Kidney tubule cell (primary cell): ENCODE measurements at places on chromosomes 12 and 14.

- DNase-seq, result no peak
Measured at GRCh38 chr14:31889297-31889696, 187.8 kb upstream of the ARHGAP5 start.

GRCh38 chr14:79011091-79011919 is 841.1 kb downstream of the NRXN3 start:
- DNase-seq, result peak; percentile 81

GRCh38 chr14:21820631-21821030 is 147.0 kb upstream of the OR4E1 start:
- no peak for DNase-seq

- no peak for DNase-seq
Measured at GRCh38 chr12:121279071-121279375, 17.5 kb downstream of the CAMKK2 start.

- peak; percentile 94 for DNase-seq
Measured at GRCh38 chr14:69079188-69079742, 73.7 kb downstream of the DCAF5 start.

DNA sequence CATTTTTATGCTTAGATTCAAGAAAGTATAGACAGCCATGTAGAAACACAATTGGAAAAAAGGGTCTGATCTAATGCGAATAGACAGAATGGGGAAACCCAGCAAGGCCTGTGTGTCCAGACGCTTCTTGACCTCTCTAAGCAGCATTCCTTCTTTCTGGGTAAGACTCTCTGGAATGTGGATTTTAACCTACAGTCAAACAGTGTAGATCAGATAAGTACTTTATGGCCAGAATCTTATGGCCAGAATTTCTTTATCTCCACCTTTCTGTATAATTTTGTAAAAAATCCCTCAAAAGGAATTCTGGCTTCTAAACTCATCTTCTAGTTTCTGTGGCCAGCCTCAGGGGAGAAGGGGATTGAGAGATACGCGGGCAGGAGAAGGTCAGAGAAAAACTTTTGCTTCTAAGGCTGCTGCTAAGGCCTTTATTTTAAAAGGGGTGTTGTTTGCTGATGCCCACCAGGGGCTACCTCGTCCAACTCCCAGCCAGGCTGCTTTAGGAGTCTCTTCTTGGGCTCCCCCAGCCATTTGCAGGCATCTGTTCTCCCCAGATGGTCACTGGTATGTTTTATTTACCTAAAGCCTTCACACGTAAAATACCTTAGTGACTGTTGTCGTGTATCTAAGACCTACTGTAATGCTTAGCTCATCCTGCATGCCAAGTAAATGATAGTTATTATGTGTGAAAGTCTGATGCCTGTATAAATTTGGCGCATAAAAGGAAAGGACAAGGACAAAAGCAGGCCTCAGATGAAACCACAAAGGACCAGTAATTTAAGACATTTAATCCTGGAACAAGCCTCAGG is 68.4 kb downstream of the ANO6 start:
- peak; percentile 76 for DNase-seq

DNA sequence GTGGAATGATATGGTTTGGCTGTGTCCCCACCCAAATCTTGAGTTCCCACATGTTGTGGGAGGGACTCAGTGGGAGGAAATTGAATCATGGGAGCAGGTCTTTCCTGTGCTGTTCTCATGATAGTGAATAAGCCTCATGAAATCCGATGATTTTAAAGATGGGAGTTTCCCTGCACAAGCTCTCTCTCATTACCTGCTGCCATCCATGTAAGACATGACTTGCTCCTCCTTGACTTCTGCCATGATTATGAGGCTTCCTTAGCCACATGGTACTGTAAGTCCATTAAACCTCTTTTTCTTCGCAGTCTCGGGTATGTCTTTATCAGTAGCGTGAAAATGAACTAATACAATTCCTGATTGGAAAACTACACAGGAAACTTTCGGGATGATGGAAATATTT is 100.5 kb downstream of the TSHR start:
- DNase-seq, result no peak

- DNase-seq, result no peak
Measured at GRCh38 chr14:80477388-80478160, 266.3 kb upstream of the DIO2 start.

DNA sequence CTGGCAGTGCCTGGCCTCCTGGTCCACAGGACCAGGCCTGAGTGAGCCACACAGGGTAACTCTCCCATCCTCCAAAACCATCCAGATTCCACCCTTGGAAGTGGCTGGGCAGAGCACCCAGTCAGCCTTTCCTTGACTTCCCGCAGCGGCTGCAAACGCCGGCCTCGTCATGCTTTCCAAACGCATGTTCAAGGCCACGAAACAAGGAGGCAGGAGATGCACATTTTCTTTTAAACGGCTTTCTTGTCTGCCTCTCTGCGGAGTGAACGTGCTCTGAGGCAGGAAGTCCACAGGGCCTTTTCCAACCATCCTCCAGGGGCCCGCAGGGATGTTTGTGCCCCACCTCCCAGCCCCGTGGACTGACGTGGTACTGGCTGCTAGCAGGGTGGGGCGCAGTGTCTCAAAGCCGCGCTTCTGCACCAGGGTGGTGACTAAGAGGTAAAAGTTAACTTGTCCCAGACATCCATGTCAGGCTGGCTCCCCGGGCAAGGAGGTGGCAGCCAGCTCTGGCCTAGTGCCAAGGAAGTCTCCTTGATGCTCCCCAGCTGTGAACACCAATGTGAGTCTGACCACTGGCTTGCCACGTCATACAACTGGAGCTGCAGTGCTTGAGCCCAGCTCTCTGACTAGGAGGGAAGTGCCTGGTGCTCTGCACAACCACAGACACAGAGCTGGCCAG is 45.0 kb downstream of the KCNA5 start:
- DNase-seq, result peak; percentile 87

DNA sequence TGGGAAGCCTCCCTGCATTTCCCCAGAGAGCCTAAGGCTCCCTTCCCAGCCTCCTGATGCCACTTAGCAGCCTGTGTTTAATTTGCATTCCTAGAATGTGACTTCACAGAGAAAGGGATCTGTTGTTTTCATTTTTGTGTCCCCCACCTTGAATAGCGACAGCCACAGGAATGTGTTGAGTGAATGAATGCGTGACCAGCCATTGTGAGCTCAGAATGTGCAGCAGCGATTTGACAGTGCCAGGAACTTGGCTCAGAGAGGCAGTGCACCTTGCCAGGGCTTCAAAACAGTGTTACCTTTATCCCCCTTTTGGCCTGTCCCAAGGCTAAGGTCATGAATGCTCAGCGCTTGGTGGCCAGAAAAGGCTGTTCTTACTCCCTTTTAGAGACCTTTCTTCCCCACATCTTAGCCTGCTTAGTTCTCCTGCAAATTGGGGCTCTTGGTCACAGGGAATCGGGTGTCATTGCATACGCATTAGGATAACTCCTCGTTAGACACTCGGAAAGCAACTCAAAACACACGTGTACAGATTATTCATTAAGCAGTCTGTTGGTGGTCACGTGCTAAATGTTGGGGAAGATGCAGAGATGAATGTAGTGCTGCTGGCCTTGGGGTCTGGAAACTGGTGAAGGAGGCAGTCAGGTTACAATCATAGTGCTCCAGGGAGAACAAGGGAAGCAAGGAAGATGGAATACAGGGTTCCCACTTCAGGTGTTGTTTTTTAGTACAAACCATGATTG is 9.8 kb downstream of the NTF3 start:
- peak; percentile 94 for DNase-seq

GRCh38 chr12:88833641-88834116 is 253.4 kb upstream of the KITLG start:
- DNase-seq, result no peak

DNA sequence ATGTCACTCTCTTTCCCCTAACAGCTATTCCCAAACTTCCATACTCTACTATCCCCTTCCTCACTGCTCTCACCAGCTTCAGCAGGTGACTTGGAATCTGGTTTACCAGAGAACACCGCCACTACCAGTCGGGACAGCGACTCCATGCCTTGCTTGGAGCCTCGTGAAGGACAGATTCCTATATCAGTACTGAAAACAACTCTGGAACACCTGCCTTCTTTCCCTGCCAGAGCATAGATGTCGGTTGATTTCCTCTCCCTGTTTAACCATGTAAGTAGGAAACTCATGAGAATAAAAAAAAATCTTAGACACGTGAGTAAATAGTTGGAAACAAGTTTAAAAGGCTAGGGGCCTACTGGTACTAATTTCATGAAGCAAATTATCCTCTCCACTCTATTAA is 219.5 kb upstream of the ABCD2 start:
- no peak for DNase-seq

DNA sequence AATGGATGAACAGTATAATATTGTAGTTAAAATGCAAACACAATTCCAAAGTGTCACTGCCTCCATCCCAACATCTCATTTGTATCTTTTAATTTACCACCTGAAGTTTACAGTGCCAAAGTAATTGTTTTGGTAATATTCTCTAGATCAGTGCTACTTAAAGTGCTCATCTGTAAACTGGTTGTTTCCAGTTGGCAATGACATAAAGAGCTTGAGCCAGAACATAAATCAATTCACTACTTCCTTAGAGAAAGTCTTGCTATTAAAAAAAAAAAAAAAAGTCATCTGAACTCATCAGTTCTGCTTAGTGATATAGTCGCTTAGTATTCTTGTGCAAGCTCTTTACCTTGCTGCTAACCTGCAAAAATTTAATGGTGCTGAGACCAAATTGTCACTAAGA is 16.4 kb downstream of the PLCZ1 start:
- no peak for DNase-seq

DNA sequence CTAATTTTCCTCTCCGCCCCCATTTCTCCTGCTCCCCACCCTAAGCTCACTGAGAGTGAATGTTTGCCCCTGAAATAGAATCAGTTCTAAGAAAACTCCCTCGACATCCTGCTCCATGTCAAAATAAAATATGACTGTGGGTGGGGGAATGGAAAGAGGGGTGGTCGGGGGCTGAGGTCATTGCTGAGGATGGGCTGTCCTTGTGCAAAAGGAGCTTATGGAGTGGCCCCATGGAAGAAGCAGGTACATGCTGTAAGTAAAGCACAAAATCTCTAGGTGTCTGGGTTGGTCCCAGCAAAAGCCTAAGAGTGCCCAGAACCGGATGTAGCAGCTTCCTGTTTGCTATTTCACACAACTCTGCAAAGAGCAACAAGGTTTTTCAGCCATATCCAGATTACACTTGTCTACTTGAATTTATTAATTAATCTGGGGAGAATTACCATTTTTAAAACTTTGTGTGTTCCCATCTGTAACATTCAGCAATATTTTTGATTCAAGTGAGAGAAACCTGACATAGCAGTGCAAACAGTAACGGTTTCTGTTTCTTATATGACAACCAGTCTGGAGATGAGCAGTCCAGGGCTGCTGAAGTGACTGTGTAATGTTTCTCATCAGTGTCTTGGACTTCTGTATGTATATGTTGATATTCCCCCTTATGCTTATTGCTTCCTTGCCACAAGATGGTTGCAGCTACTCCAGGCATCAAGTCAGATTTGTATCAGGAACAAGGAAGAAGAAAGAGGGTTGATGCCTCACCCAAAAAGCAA is 40.4 kb upstream of the GZMB start:
- DNase-seq, result no peak

- DNase-seq, result no peak
Measured at GRCh38 chr12:124476011-124476400, 91.4 kb downstream of the NCOR2 start.

DNA sequence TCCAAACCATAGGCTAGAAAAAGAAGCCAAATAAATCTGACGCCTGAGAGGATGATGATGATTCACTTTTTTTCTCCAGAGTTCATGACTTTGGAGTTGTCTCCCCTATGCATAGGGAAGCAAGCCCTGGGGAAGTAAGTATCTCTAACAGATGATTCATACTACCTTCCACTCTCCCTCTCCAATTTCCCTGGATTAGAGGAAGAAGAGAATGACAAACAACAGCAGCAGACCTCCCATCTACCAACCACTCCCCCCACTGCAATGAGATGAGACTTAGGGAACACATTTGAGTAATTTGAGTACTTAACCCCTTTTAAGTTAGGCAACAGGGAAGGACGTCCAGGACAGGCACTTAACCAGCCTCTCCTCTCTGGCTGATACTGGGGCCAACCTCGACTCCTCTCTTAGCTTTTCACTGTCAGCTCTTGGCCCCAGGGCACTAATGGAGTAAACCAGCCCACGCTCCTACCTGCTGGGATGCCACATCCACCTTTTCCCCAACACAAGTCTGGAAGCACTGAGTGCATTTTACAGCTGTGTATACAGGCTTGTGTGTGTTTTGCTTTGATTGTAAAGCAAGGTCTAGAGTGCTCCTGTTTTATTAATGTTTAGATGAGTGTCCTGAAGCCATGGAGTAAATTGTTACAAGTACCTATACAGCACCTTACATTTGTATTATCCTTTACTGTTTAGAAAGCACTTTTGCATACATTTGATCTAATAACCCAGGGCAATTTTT is 180.7 kb downstream of the PHLDA1 start:
- DNase-seq, result peak; percentile 86

- no peak for DNase-seq
Measured at GRCh38 chr14:34075042-34075744, 124.3 kb upstream of the EGLN3 start.

GRCh38 chr12:26730481-26731350 is 102.3 kb downstream of the ITPR2 start:
- no peak for DNase-seq

GRCh38 chr12:113071135-113072112 is 14.9 kb downstream of the DTX1 start:
- DNase-seq, result no peak

GRCh38 chr14:34668111-34668510 is 38.2 kb upstream of the SNX6 start:
- no peak for DNase-seq

- no peak for DNase-seq
Measured at GRCh38 chr14:101087614-101088394, 184.3 kb upstream of the RTL1 start.

DNA sequence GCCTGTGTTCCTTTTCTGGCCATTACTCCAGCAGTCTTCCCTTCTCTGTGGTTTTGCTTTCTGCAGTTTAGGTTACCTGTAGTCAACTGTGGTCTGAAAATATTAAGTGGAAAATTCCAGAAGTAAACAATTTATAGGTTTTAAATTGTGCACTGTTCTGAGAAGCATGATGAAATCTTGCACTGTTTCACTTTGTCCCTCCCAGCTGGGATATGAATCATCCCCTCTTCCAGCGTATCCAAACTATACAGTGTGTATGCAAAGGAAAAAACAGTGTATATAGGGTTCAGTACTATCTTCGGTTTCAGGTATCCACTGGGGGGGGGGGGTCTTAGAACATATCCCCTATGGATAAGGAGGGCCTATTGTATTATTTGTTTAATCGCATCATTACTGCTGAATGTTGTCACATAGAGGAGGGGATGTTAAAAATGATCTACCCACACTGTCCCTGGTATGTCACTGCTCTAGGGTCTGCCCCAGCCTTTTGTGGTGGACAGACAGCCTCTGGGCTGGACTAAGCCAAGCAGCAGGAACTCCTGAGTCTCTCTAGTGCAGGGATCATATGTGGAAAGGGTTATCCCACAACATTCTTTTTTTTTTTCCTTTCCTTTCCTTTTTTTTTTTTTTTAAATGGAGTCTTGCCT is 109.1 kb upstream of the MAX start:
- DNase-seq, result peak; percentile 58

GRCh38 chr12:22118238-22118790 is 72.3 kb downstream of the CMAS start:
- DNase-seq, result no peak

DNA sequence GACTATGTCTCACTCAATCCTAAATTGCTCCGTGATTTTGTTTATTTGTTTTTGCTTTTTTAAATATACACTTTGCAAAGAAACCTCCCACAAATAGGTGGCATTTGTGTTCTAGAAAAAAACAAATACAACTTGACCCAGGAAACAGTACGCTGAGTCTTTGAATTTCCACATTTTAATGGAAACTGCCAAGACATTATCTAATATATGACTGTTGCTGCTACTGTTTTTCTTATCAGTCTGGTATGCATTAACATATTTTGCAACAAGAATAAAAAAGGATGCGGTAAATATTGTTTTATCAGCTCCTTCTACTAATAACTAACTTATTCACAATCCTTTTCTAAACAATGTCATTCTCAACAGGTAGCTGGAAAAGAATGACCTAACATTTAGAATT is 187.4 kb downstream of the LRIG3 start:
- no peak for DNase-seq
